Type B pancreatic cell (in vitro differentiated cells): ENCODE measurements at places on chromosomes 4 and X.
A peak's percentile ranks its signal among the peaks of the same experiment; 100 is the strongest.

DNA sequence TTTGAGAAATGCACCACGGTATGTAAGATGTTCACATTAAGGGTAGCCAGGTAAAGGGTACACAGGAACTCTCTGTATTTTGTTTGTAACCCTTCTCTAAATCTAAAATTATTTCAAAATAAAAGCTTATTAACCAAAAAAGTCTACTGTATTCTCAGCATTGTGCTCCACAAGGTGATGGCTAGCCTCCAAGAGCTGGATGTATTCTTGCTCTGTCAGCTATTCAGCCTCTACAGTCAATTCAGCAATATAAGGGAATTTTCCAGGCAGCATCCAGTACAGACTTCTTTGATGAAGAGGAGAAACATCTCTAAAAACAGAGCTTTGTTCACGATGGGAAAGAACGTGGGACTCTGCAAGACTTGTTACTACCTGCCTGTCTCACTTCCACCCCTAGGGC lies 63.5 kb upstream of the MAOA start:
- DNase-seq: no peak

- DNase-seq: no peak
These were observed 191.3 kb downstream of the SMIM20 start for GRCh38 chr4:26105337-26105736.

DNA sequence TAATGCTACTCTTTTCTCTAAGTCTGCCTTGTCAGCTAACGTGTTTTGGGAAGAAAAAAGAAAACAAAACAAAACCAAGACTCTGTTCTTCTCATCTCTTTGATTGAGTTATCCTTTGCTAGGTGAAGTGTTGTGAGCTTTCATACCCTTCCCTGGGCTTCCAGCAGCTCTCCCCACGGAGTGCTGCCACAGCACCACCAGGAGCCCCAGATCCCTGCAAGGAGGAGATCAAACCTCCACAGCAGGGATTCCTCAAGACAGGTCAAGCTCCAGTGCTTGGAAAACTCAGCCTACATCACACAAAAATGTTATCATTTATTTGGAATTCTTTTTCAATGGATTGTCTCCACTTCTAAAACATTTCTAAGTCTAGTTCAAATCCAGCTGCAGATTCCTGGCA lies 1981.9 kb upstream of the TENM3 start:
- DNase-seq: no peak

- no peak for DNase-seq
These were observed 219.7 kb upstream of the NDST3 start for GRCh38 chr4:117814277-117815246.

DNA sequence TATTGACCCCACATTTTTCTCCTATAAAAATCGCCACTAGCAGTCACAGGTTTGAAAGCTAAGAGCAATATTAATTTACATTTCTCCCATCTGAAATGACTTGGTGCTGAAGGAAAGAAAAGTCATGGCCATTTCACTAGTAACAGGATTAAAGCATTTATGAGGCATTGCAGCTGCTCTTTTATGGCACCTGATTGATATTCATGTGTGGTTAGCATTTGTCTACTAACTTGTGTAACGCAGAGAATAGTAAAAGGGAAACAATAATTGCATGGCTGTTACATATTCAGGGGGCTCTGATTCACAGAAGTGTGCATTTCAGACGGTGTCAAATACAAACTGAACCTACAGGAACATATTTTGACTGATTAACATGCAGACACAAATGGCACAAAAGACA lies 5.2 kb downstream of the PCDH19 start:
- DNase-seq: no peak

GRCh38 chr4:22719218-22719617 lies 26.5 kb downstream of the GBA3 start:
- no peak for DNase-seq

DNA sequence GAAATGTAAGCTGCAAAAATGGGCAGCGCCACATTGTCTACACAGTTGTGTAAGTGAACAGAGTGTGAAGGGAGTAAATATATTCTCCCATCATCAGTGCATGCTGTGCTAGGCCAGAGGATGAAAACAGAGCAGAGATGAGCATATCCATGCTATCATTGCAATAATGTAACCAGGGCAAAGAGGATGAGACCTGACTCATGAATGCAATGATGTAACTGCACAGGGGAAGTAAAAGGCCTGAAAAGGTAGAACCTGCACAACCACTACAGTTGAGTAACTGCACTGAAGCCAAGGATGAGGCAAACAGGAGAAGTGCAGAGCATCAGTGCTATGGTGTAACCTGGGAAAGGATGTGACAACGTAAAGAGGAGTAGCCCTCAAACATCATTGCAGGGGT lies 220.4 kb upstream of the FAM47C start:
- DNase-seq: no peak

GRCh38 chr4:147629783-147630730 lies 12.9 kb downstream of the TMEM184C start:
- DNase-seq: no peak

DNA sequence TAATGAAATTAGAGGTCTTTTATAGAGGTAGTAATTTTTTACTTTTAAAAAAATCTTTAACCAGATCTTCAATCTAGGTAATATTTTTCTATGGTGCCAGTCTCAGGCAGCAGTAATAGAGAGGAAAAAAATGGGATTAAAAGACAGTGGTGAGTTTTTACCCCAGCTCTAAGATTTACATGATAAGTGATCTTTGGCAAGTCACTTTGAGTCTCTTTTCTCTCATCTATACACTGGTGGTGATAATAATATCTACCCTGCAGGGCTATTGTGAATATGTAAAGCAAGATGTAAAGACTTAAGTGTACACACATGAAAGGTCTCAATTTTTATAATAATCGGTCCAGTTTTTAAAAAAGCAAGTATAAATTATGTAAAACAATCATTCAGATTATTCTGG lies 786.2 kb upstream of the POU3F4 start:
- no peak for DNase-seq

DNA sequence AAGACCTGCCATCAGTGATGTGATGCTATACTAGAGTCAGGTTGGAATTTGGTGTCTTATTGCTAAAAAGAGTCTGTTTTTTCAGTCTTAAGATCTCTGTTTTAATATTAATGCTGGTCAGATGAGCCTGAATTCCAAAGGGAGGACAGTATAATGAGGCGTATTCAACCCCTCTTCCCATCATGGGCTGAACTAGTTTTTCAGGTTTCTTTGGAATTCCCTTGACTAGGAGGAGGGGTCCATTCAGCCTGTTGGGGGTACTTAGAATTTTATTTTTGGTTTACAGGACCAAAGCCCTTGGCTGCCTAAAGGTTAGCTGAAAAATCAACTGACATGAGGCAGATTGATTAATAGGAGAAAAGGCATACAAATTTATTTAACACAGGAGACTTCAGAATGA lies 24.1 kb upstream of the PI4K2B start:
- DNase-seq: no peak

- DNase-seq: no peak
These were observed 1.0 kb upstream of the SLC6A8 start for GRCh38 chrX:153686711-153687110.

GRCh38 chr4:168917138-168917779 lies 92.8 kb downstream of the CBR4 start:
- DNase-seq: no peak

DNA sequence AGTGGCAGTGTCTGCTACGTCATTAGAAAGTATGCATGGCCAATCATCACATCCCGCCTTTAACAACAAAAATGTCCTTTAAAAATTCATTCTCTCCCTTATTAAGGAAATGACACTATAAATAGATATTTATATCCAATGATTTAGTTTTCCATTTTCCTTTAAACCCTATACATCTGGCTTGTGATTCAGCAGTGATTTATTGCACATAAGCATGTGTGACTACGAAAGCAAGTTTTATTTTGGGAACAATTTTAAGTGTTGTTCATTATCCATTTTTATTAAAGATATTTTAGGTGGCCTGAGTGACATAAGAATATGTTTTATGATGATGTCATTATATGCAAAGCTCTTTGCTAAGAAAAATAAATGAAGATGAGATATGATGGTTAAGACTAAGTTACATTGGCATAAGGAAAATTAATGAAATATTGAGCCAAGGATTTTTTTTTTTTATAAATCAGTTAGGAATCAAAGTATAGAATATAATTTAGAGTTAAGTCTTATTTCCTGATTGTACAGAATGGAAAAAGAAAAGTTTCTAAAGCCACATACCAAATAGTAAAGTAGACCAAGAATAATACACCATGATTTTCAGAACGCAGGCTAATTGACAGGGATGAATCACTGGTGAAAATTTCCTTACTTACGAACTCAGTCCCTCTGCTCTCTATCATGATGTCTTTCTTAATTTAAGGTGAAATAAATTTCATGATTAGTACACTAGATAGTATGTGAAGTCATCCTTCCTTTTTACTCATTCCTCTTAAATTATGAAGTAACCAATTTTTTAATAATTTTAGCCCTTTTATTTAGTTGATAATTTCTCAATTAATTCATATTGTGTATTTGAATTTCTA lies 822.4 kb downstream of the FAT4 start:
- no peak for DNase-seq

DNA sequence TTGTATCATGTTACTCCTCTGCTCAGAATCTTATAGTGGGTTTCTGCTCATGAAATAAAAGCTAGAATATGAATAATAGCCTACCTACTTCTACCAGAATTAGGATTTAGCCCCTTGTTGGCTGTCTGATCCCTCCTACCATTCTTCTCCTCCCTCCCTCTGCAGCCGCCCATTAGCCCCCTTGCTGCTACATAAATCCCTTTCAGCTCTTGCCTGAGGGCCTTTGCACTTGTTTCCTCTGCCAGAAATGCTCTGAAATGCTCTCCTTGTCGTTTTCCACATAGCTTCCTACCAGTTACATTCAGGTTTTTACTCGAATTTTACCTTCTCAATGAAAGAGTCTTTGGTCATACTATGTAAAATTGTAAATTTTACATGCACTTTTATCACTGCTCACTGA lies 159.2 kb downstream of the ADGRL3 start:
- DNase-seq: no peak

- DNase-seq: no peak
These were observed 38.0 kb upstream of the IL21 start for GRCh38 chr4:122658818-122659295.

GRCh38 chr4:112648263-112649054 lies 11.5 kb downstream of the LARP7 start:
- no peak for DNase-seq

DNA sequence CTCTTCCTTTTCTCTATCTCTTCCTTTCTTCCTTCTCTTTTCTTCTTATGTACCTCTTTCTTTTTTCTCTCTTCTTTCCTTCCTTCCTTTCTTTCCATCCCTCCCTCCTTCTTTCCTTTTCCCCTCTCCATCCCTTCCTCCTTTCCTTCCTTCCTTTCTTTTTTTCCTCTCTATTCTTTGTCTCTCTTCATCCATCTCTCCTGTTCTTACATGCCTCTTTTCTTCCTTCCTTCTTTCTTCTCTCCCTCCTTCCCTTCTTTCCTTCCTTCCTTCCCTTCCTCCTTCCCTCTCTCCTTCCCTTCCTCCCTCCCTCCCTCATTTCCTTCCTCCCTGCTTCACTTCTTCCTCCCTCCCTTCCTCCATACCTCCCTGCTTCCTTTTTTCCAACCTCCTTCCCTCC lies 19.2 kb upstream of the XG start:
- no peak for DNase-seq

DNA sequence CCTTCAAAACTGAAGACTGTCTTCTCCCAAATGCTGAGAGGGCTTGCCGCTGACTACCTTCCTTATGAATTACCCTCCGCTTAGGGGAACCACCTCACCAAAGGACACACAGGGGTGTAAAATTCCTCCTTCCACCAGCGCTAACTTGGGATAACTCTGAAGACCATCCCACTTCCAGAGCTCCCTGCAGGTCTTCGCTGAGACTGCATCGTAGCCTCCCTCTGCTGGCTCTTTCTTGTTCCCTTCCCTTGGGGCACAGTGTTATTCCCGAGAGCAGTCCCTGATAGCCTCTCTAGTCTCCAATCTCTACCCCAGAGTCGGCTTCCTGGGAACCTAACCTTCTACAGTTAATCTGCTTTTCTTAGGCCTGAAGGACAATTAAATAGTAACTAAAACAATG lies 725.5 kb upstream of the ATOH1 start:
- no peak for DNase-seq

DNA sequence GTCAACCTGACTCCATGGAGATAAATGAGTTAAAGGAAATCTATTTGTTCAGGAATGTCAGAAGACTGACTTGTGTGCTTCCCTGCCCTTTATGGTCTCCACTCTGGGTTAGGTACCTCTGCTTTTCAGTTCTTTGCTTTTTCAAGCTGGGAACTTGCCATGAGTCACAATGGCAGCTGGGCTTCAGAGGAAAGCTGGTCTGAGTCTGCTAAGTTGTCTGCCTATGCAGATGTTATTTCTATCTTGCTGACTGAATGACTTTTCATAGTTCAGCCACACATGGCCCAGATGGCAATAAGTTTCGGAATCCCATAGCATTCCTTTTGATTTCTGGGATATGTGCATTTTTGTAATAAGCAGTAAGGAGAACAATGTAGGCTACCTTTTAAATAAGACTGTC lies 337.9 kb upstream of the FGF13 start:
- no peak for DNase-seq

DNA sequence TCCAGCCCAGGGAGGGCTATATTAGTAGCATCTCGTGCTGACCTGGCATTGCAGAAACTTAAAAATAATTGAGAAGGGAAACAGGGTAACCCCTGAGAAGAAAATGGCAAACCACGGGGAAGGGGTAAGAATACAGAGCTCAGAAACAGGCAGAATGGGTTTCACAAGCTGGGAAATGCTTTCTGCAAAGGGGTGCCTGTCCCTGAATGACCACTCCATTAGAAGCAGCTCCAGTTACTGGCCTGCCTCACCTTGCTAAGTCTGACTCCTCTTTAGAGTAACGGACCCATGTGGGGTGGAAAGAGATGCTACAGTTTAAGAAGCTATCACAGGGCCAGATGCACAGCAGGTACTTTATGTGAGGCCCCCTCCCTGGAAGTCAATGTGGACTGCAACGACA lies 2.5 kb downstream of the WDR1 start:
- DNase-seq: no peak

DNA sequence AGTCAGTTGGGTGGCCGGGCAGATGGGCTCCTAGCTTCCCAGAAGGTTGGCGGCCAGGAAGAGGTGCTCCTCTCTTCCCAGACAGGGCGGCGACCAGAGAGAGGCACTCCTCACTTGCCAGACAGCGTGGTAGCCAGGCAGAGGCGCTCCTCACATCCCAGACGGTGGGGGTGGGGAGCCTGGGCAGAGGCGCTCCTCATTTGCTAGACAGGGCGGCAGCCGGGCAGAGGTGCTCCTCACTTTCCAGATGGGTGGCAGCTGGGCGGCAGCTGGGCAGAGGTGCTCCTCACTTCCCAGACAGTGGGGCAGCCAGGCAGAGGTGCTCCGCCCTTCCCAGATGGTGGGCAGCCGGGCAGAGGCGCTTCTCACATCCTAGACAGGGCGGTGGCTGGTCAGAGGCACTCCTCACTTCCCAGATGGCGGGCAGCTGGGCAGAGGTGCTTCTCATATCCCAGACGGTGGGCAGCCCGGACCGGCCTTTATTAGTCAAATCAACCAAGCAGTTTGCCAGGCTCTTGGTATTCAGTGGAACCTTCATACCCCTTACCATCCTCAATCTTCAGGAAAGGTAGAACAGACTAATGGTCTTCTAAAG lies 13.5 kb upstream of the NONO start:
- no peak for DNase-seq

GRCh38 chr4:168832763-168833575 lies 177.1 kb downstream of the CBR4 start:
- peak; percentile 73 for DNase-seq
